ENCODE measurements at places on chromosomes 1 and 21. TPM values are rescaled to one million over a fixed set of nuclear protein-coding genes. Genes with fewer than 3 reads are reported as not detected.

DNA sequence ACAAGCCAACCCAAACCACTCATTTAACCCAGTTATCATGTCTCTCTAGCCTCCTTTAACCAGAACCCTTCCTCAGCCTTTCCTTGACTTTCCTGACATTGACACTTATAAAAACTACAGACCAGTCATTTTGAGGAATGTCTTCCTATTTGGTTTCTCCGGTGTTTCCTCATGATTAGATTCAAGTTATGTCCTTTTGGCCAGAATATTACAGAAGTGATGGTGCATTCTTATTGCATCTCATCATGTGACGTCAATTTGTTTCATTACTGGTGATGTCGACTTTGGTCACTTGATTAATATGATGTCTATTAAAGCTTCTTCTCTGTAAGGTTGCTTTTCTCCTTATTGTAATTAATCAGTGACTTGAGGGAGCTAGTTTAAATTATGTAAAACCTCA, 6.1 kb upstream of the RCSD1 start:
- H3K27ac ChIP-seq, result peak overlapping the region; percentile 23
- H3K36me3 ChIP-seq, result peaks cover 24% of the 10 kb centered on the region
- no peak overlapping the region for H3K4me3 ChIP-seq
- no peak for DNase-seq
- H3K4me1 ChIP-seq, result peaks cover 74% of the 10 kb centered on the region
- H3K27me3 ChIP-seq, result no peaks in the 10 kb centered on the region

GRCh38 chr1:37282764-37283163, 191.6 kb upstream of the ZC3H12A start:
- H3K4me3 ChIP-seq, result no peak overlapping the region
- H3K36me3 ChIP-seq, result no peaks in the 10 kb centered on the region
- H3K27ac ChIP-seq, result no peak overlapping the region
- peaks cover 11% of the 10 kb centered on the region for H3K27me3 ChIP-seq

DNA sequence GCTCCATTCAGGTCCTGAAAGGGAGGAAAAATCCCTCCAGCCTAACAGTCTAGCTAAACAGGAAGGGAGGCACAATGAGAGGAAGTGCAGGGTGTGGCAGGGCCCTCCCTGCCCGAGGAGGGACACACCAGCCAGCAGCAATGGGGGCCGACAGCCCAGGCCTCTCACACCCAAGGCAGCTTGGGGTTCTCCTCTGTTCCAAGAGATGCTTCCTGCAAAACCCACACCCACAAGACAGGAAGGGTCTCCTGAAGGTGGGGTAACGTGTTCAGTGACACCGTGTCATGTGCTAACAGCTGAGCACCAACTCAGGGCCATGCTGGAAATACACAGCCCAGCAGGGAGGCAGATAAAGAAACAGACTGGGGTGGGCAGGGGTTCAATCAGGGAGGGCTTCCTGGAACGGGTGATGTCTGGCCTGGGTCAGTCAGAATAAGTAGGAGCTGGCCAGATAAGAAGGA, 10.2 kb downstream of the ECE1 start:
- H3K4me3 ChIP-seq, result peak overlapping the region; percentile 49
- DNase-seq, result peak; percentile 44
- no peaks in the 10 kb centered on the region for H3K27me3 ChIP-seq
- H3K4me1 ChIP-seq, result peaks cover 48% of the 10 kb centered on the region
- peaks cover 36% of the 10 kb centered on the region for H3K36me3 ChIP-seq

- H3K4me3 ChIP-seq, result no peak overlapping the region
- no peak for DNase-seq
- no peaks in the 10 kb centered on the region for H3K36me3 ChIP-seq
Measured at GRCh38 chr21:32587651-32588050, 2.3 kb upstream of the TCP10L start.

DNA sequence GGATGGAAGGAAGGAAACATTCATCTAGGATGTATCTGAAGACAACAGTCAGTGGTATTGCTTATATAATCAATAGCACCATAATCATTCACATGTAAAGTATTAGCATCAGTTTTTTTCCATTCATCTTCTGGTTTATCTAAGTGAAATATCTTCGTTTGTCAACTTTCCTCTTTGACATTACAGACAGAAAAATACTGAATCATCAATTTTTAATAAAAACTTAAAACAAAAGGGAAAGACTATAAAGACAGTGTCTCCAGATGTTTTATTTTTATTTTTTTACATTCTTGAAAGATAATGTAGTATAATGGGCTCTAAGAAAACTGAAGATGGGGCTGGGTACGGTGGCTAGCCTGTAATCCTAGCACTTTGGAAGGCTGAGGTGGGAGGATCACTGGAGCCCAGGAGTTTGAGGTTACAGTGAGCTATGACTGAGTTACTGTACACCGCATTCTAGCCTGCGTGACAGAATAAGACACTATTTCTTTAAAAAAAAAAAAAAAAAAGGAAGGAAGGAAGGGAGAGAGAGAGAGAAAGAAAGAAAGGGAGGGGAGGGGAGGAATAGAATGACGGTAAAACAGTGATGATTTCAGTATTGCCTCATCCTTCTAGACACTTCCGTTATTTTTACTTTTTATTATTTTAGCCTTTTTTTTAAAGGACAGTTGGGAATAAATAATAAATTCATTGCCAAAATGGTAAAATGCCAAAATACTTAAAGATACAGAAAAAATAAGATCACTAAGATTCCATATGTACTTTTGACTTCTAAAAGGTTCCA, 89.5 kb downstream of the NRIP1 start:
- no peak overlapping the region for H3K4me3 ChIP-seq
- no peaks in the 10 kb centered on the region for H3K27me3 ChIP-seq
- no peak overlapping the region for H3K27ac ChIP-seq
- peaks cover 3% of the 10 kb centered on the region for H3K36me3 ChIP-seq
- H3K4me1 ChIP-seq, result no peaks in the 10 kb centered on the region

- no peak for DNase-seq
- H3K4me3 ChIP-seq, result no peak overlapping the region
- H3K4me1 ChIP-seq, result no peaks in the 10 kb centered on the region
- H3K36me3 ChIP-seq, result no peaks in the 10 kb centered on the region
Measured at GRCh38 chr1:83746234-83746633, 252.7 kb downstream of the TTLL7 start.

GRCh38 chr1:184406479-184406878, 19.6 kb downstream of the C1orf21 start:
- no peaks in the 10 kb centered on the region for H3K36me3 ChIP-seq
- H3K4me1 ChIP-seq, result no peaks in the 10 kb centered on the region
- no peak for DNase-seq
- no peak overlapping the region for H3K4me3 ChIP-seq
- H3K27me3 ChIP-seq, result peaks cover 5% of the 10 kb centered on the region
- H3K27ac ChIP-seq, result no peak overlapping the region

DNA sequence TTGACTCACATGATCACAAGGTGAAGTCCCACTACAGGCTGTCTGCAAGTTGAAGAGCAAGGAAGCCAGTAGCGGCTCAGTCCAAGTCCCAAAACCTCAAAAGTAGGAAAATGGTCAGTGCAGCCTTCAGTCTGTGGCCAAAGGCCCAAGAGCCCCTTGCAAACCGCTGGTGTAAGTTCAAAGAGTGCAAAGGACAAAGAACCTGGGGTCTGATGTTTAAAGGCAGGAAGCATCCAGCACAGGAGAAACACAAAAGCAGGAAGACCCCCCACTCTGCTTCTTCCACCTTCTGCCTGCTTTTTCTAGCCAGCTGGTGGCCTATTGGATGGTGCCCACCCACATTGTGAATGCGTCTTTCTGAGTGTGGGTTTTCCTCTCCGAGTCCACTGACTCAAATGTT, 2222.6 kb downstream of the MRPL39 start:
- no peaks in the 10 kb centered on the region for H3K36me3 ChIP-seq
- H3K4me3 ChIP-seq, result no peak overlapping the region
- H3K4me1 ChIP-seq, result no peaks in the 10 kb centered on the region
- no peaks in the 10 kb centered on the region for H3K27me3 ChIP-seq
- DNase-seq, result no peak
- no peak overlapping the region for H3K27ac ChIP-seq

- H3K27me3 ChIP-seq, result peaks cover 10% of the 10 kb centered on the region
- DNase-seq, result no peak
- no peaks in the 10 kb centered on the region for H3K4me1 ChIP-seq
- no peak overlapping the region for H3K4me3 ChIP-seq
- no peak overlapping the region for H3K27ac ChIP-seq
Measured at GRCh38 chr1:31460027-31460426, 47.0 kb downstream of the SERINC2 start.

DNA sequence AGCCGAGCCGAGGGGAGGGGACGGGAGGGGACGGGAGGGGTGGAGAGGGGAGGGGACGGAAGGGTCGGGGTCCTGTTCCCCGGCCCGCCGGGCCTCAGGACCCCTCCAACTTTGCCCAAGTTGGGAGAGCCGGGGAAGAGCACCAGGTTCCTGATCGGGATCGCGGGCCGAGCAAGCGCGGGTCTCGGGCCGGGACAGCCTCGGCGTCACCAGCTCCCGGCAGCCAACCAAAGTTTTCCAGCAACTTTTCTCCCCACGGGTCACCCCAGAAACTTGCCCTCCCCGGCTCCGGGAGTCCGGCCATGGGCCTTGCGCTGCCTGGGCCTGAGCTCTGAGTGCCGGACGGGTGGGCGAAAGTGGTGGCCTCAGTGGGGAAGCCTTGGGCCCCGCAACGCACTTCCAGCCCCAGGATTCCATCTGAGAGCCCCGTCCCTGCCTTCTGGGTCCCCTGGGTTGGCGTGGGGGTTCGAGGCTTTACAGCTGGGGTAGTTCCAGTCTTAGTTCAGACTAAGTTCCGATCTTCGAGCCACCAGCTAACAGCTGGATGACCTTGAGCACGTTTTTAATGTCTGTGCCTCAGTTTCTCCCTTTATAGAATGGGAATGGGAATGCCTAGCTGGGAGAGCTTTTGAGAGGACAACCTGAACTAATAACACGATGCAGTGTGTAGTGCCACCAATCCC, 458 bp downstream of the ZC3H12A start:
- H3K27ac ChIP-seq, result peak overlapping the region; percentile 98
- DNase-seq, result no peak
- peak overlapping the region; percentile 90 for H3K4me3 ChIP-seq
- H3K27me3 ChIP-seq, result no peaks in the 10 kb centered on the region

GRCh38 chr21:41426676-41427404, 801 bp downstream of the MX1 start:
- no peaks in the 10 kb centered on the region for H3K27me3 ChIP-seq
- H3K36me3 ChIP-seq, result peaks cover 80% of the 10 kb centered on the region
- no peak for DNase-seq
- peak overlapping the region; percentile 100 for H3K27ac ChIP-seq

GRCh38 chr1:116401646-116402176, 28.7 kb downstream of the ATP1A1 start:
- no peak overlapping the region for H3K4me3 ChIP-seq
- H3K27ac ChIP-seq, result peak overlapping the region; percentile 76
- H3K4me1 ChIP-seq, result peaks cover 23% of the 10 kb centered on the region

DNA sequence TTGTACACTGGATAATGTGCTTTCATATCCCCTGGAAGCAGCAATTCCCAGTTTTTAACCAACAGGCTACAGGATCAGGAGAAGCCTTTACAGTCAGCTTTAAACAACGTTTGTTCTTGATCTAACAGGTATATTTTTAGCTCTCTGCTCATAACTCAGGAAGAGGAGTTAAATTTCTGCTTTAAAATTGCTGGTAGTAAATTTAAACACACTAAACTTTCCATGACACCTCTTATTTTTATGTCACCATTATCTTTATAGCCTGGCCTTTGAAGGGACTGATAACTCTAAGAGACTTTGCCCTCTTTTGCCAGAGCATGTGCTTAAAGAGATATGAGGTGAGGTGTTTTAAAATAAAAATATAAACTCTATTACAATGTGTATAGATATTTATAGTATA, 119.6 kb upstream of the BRINP3 start:
- no peaks in the 10 kb centered on the region for H3K36me3 ChIP-seq
- DNase-seq, result no peak
- no peaks in the 10 kb centered on the region for H3K27me3 ChIP-seq
- no peaks in the 10 kb centered on the region for H3K4me1 ChIP-seq
- no peak overlapping the region for H3K4me3 ChIP-seq

- no peaks in the 10 kb centered on the region for H3K27me3 ChIP-seq
- H3K4me3 ChIP-seq, result no peak overlapping the region
- H3K27ac ChIP-seq, result no peak overlapping the region
- no peak for DNase-seq
- peaks cover 3% of the 10 kb centered on the region for H3K36me3 ChIP-seq
- H3K4me1 ChIP-seq, result peaks cover 7% of the 10 kb centered on the region
Measured at GRCh38 chr1:89170170-89171066, 5.4 kb downstream of the GBP7 start.

- H3K4me1 ChIP-seq, result no peaks in the 10 kb centered on the region
- no peak overlapping the region for H3K27ac ChIP-seq
- DNase-seq, result no peak
- no peaks in the 10 kb centered on the region for H3K27me3 ChIP-seq
Measured at GRCh38 chr1:156938813-156939212, 18.4 kb downstream of the LRRC71 start.

DNA sequence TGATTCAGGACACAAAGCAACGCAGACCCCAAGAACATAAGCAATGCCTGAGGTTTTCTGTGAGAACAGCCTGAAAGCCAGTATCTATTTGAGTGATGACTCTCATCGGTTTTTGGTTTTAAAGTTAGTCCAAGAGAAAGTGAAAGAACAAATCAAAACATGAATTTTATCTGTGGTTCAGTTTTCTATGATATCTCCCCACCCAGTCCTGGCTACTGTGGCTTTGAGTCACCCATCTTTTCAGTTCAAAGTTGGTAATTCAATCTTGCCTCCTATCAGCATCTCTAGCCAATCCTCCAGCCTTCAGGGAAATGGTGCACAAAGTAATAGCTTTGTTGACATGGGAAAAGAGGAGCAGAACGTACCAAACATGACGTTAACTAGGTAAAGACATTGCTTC, 40.5 kb upstream of the KRTAP19-8 start:
- H3K36me3 ChIP-seq, result no peaks in the 10 kb centered on the region
- H3K27ac ChIP-seq, result no peak overlapping the region
- peaks cover 7% of the 10 kb centered on the region for H3K27me3 ChIP-seq
- no peak overlapping the region for H3K4me3 ChIP-seq
- peaks cover 12% of the 10 kb centered on the region for H3K4me1 ChIP-seq
- no peak for DNase-seq

- no peak overlapping the region for H3K4me3 ChIP-seq
- H3K27me3 ChIP-seq, result no peaks in the 10 kb centered on the region
- no peak for DNase-seq
- no peak overlapping the region for H3K27ac ChIP-seq
Measured at GRCh38 chr1:17825273-17826164, 70.4 kb downstream of the ACTL8 start.

DNA sequence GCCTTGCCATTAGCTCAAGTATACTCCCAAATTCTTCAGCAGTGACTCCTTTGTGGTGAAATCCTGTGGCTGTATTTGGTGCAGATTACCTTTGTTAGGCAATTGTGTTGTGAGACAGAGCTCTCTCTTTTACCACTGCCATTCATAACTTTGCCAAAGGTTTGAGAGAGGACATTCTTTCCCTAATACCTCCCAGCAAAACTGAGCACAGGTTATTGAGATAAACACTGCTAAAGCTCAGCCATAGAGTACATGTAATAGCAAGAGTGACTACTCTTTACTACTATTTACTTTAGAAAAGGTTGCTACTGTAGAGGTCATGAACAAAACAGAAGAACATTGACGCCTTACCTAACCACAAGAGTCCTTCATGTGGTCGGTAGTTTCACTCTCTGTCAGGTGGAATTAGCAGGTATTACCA, 514.0 kb upstream of the ADAMTS5 start:
- no peaks in the 10 kb centered on the region for H3K36me3 ChIP-seq
- no peaks in the 10 kb centered on the region for H3K27me3 ChIP-seq
- H3K4me1 ChIP-seq, result no peaks in the 10 kb centered on the region

The THEMIS2 gene
- 39.9 TPM for total RNA-seq

The FCRLB gene
- 0.97 TPM for total RNA-seq

The SPRR2B gene
- total RNA-seq, result not detected
